Cardiac muscle cell (in vitro differentiated cells and primary cell): ENCODE measurements at places on chromosomes 11 and 22. TPM values are rescaled to one million over a fixed set of nuclear protein-coding genes. Genes with fewer than 3 reads are reported as not detected.

GRCh38 chr22:25134451-25134850, 65.2 kb upstream of the CRYBB3 start:
- no peaks in the 10 kb centered on the region for H3K36me3 ChIP-seq
- no peaks in the 10 kb centered on the region for H3K27me3 ChIP-seq
- H3K27ac ChIP-seq, result no peak overlapping the region
- no peaks in the 10 kb centered on the region for H3K4me1 ChIP-seq

GRCh38 chr11:44611687-44612434, 46.4 kb downstream of the CD82 start:
- H3K36me3 ChIP-seq, result no peaks in the 10 kb centered on the region
- no peak overlapping the region for H3K27ac ChIP-seq
- no peaks in the 10 kb centered on the region for H3K27me3 ChIP-seq
- peaks cover 11% of the 10 kb centered on the region for H3K4me1 ChIP-seq
- no peak overlapping the region for H3K4me3 ChIP-seq

DNA sequence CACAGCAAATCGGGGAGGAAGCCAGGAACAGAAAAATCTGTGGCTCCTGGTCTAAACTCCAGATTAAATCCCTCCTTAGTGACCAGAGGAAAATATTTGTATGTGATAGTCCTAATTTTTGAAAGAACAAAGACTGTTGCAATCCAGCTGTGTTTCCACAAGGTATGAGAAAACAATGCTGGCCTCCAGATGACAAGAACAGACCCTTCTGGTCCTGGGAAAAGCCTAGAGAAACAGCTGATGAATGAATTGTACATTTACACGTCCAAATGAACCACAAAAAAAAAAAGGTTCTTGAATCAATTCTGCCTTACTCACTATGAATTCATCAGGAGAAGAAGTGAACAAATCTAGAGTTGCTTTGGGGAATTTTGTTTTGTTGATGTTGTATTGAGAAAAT, 63.7 kb downstream of the ETS1 start:
- no peaks in the 10 kb centered on the region for H3K36me3 ChIP-seq
- H3K27ac ChIP-seq, result no peak overlapping the region
- peaks cover 5% of the 10 kb centered on the region for H3K4me1 ChIP-seq
- no peak overlapping the region for H3K4me3 ChIP-seq
- DNase-seq, result peak; percentile 78
- H3K27me3 ChIP-seq, result peaks cover 41% of the 10 kb centered on the region

- no peaks in the 10 kb centered on the region for H3K36me3 ChIP-seq
- peak overlapping the region; percentile 100 for H3K27ac ChIP-seq
- H3K4me3 ChIP-seq, result peak overlapping the region; percentile 83
- no peak for DNase-seq
Observed at GRCh38 chr11:695288-695537, 191 bp upstream of the DEAF1 start.

KMT5B gene
- polyA plus RNA-seq, result 34.1 and 35.9 TPM in 2 replicates

- no peak overlapping the region for H3K4me3 ChIP-seq
- no peaks in the 10 kb centered on the region for H3K36me3 ChIP-seq
- H3K4me1 ChIP-seq, result peaks cover 4% of the 10 kb centered on the region
- H3K27ac ChIP-seq, result no peak overlapping the region
- no peak for DNase-seq
Observed at GRCh38 chr11:67406969-67407687, 3.2 kb downstream of the TBC1D10C start.

C1QTNF5 gene
- 5.8 and 10.4 TPM in 2 replicates for polyA plus RNA-seq

DNA sequence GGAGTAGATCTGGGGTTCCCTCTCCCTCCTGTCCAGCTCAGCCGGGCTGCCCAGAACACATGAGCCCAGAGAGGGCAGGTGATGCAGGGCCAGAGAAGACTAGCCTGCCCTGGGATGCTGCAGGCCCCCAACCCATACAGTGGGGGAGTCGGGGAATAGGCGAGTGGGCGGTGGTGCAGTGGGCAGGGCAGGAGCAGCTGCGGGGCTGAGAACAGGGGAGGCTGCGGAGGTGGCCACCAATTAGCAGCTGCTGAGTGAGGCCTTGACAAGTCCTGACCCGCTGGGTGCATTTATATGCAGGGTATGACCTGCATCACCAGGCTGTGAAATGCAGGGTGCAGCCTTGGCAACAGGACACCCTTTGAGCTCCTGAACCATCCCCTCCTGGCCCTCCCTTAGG, 43.1 kb downstream of the NFAM1 start:
- no peak overlapping the region for H3K27ac ChIP-seq
- no peaks in the 10 kb centered on the region for H3K36me3 ChIP-seq
- H3K4me3 ChIP-seq, result no peak overlapping the region
- no peaks in the 10 kb centered on the region for H3K4me1 ChIP-seq
- no peak for DNase-seq

DNA sequence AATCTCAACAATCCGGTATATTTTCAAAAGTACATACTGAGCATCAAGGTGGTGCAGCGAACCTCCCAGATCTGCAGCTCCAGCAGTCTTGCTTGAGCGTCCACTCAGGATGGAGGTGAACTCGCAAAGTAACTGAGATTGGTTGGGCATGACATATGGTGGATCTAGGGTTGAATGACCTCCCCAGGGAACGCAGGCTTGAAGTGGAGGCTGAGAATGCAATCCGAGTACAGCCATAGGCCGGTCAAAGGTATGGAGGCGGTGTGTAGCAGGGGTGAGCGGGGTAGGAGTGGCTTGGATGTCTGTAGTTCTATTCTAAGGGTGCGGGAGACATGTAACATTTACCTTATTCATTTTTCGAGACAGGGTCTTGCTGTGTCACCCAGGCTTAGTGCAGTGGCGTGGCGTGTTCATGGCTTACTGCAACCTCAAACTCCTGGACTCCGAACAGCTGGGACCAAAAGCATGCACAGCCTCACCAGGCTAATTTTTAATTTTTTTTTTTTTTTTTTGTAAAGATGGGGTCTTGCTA, 631 bp upstream of the C22orf39 start:
- H3K36me3 ChIP-seq, result peaks cover 20% of the 10 kb centered on the region
- peak overlapping the region; percentile 97 for H3K27ac ChIP-seq
- peak; percentile 86 for DNase-seq

GRCh38 chr11:102950622-102951081, 4.9 kb downstream of the MMP13 start:
- no peaks in the 10 kb centered on the region for H3K27me3 ChIP-seq
- H3K27ac ChIP-seq, result no peak overlapping the region
- H3K36me3 ChIP-seq, result no peaks in the 10 kb centered on the region
- H3K4me3 ChIP-seq, result no peak overlapping the region
- DNase-seq, result no peak

CTSF gene
- 16.8 and 51.0 TPM in 2 replicates for polyA plus RNA-seq

GRCh38 chr22:50018608-50019285, 6.2 kb upstream of the IL17REL start:
- no peak overlapping the region for H3K4me3 ChIP-seq
- DNase-seq, result no peak
- no peaks in the 10 kb centered on the region for H3K4me1 ChIP-seq
- H3K27me3 ChIP-seq, result peaks cover 60% of the 10 kb centered on the region

OR52E5 gene
- not detected in 2 replicates for polyA plus RNA-seq

TRIM49B gene
- polyA plus RNA-seq, result not detected in 2 replicates
